ENCODE measurements at places on chromosomes 1 and 21. TPM values are rescaled to one million over a fixed set of nuclear protein-coding genes. Genes with fewer than 3 reads are reported as not detected.

CD53 gene
- 7.0 TPM for polyA plus RNA-seq

THEMIS2 gene
- 5.8 TPM for polyA plus RNA-seq

STIL gene
- polyA plus RNA-seq: 3.8 TPM

TMEM82 gene
- not detected for polyA plus RNA-seq

CCSAP gene
- polyA plus RNA-seq: 4.5 TPM

SOX13 gene
- 21.2 TPM for polyA plus RNA-seq

IGSF5 gene
- polyA plus RNA-seq: 0.97 TPM

CD164L2 gene
- polyA plus RNA-seq: not detected

WNT2B gene
- polyA plus RNA-seq: 5.3 TPM

RNU5D-1 gene
- not detected for polyA plus RNA-seq

KRTAP10-9 gene
- not detected for polyA plus RNA-seq

MAP3K21 gene
- polyA plus RNA-seq: 0.38 TPM

ZSWIM5 gene
- 0.51 TPM for polyA plus RNA-seq

MEX3A gene
- polyA plus RNA-seq: 29.3 TPM

HTR6 gene
- not detected for polyA plus RNA-seq

DDAH1 gene
- 37.2 TPM for polyA plus RNA-seq

SERPINC1 gene
- polyA plus RNA-seq: 0.20 TPM

SLC35F3 gene
- 0.35 TPM for polyA plus RNA-seq

FCRL6 gene
- polyA plus RNA-seq: not detected

ANKRD65 gene
- polyA plus RNA-seq: 16.2 TPM

PAQR6 gene
- 2.2 TPM for polyA plus RNA-seq

GPR137B gene
- 4.1 TPM for polyA plus RNA-seq

OR10J1 gene
- polyA plus RNA-seq: not detected

SH3BP5L gene
- 20.5 TPM for polyA plus RNA-seq
